ENCODE measurements at places on chromosomes 11 and 22. TPM values are rescaled to one million over a fixed set of nuclear protein-coding genes. Genes with fewer than 3 reads are reported as not detected.
A peak's percentile ranks its signal among the peaks of the same experiment; 100 is the strongest.

GRCh38 chr11:1564535-1565172 is 7.4 kb downstream of the DUSP8 start:
- peak; percentile 88 for DNase-seq

DNA sequence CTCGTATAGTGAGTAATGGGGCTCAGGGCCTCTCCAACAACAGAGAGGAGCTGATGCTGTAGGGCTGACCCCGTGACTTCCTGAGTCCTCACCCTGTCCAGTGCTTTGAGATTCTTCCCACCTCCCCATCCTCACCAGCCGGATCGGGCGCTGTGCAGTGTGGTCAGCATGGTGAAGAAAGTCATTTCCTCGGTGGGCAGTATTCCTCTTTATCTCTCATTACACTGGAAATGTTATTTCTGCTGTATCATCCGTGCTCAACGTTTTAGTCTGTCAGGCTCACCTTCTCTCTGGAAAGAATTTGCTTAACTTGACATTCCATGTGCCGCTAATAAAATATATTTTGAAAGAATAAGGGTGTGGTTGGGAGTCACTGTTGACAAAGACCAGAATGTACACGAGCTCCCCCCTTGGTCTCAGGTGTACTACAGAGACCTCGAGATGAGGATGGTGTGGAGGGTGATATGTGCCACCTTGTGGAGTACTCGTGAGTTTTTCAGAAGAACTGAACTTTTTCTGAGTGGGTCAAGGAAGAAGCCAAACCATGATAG is 25.7 kb upstream of the SCGB1A1 start:
- DNase-seq: no peak

DNA sequence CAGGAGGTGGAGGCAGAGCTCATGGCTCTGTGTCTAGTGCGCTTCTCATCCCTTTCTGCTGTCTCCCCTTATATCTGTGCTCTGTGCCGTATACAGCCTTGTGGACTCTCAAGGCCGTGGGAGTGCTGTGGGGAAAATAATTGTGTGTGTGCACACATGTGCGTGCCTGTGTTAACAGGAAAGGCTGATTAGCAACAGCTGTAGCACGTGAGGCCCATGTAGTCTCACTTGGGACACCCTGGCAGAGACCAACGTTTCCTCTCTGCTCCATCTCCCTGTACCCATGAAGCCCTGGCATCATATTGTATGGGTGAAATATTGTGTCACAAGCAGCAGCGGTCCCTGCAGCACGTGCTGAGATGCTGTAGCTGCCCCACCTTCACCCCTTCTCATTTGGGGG is 109.3 kb downstream of the LRRC32 start:
- DNase-seq: no peak

- peak; percentile 66 for DNase-seq
These were observed 8.6 kb downstream of the NECTIN1 start for GRCh38 chr11:119720311-119720913.

- DNase-seq: no peak
These were observed 85.2 kb upstream of the PPARA start for GRCh38 chr22:46064966-46065666.

Gene OR6X1
- total RNA-seq: not detected

Gene PDGFB
- 20.5 TPM for total RNA-seq

Data from spleen (tissue), 13 donors.